ENCODE measurements at places on chromosomes 4 and X. TPM values are rescaled to one million over a fixed set of nuclear protein-coding genes. Genes with fewer than 3 reads are reported as not detected.

DNA sequence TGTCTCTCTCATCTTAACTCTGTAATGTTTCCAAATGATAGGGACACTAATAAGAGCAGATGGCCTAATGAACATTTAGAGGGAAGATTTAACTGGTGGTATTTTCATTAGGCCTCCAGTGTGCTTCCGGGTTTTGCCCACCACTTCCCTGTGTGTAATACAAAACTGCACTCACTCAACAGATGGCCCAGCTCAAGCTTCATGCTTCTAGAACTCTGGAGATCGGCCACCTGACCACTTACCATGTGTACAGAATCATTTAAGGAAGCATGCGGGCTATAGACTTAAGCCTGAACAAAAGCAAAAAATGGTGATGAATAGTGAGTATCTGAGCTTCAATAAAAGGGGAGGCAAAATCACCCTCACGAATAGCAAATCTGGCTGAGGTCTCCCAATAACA, 89.3 kb downstream of the SH2D1A start:
- no peak for DNase-seq

GRCh38 chr4:152704788-152705187, 25.0 kb upstream of the TMEM154 start:
- no peak for DNase-seq

Gene GNRHR
- not detected for total RNA-seq

DNA sequence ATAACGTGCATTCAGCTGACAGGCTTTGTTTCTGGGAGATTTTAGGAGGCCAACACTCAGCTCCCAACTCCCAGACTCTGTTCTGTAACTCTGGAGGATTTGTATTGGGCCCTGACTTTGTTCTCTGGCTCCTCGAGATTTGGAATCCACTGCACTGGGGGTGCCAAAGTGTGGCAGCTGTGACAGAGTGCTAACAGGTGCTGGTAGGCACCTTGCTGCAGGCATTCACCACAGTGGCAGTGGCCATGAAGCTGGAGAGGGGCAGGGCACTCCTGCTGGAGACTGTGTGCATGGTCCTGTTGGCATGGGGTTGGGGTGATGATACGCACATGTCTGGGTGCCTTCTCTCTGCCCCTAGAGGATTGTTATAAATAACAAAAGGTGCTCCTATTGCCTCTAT, 1094.9 kb upstream of the SLIT2 start:
- DNase-seq, result no peak

GRCh38 chr4:122663814-122664610, 43.1 kb upstream of the IL21 start:
- peak; percentile 49 for DNase-seq

DNA sequence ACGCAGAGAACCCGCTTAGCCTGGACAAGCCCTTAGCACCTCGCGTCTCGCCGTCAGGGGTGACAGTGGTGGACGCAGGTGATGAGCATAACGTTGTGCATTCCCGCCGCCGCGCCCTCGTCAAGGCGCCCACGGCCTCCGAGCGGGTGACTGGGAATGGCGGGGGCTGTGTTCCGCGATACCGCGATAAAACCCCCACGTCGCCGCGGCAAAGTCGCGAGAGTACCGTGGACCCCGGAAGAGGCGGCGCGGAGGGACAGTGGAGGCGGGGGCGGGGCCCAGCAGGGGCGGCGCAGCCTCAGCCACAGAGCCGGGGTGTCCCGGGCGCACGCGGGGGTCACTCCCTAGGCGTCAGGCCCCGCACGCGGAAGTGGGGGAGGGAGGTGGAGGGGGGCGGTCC, 53.8 kb downstream of the ZFYVE28 start:
- no peak for DNase-seq

DNA sequence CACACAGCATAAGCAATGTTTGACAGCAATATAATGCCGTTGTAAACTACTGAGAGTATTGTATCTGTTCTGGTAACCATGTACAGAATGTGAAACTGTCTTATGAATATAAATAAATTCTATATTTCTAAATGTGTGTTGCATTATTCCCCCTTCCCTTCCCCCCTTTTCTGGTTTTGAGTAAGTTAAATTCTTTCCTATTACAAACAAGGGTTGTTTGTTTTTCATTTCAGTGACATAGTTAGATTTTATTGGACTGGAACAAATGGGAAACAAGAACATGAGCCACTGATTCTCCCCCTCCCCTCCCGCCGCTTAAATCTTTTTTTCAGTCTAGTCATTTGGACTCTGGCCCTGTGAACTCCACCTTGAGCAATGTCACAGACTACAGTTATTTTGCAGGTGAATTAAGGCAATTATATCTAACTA, 69.8 kb downstream of the GPAT3 start:
- DNase-seq, result no peak

Gene SYN1
- total RNA-seq, result under 0.01 TPM

DNA sequence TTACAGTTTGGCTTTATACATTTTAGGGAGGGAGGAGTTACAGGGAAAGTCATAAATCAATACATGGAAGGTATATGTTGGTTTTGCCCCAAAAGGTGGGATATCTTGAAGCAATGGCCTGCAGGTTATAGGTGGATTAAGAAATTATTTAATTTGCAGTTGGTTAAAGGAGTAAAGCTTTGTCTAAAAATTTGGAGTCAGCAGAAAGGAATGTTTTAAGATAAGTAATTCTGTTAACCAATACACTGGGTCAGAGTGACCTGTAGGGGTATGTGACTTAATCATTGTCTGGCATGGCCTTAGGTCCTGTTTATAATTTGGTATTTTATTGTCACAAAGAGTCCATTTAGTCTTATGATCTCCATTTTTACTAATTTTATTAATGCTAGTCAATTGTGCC, 115.0 kb downstream of the AGTR2 start:
- DNase-seq, result no peak

Gene MYOZ2
- under 0.01 TPM for total RNA-seq

- peak; percentile 41 for DNase-seq
These were observed 52.8 kb downstream of the FAM47C start for GRCh38 chrX:37060999-37061398.

DNA sequence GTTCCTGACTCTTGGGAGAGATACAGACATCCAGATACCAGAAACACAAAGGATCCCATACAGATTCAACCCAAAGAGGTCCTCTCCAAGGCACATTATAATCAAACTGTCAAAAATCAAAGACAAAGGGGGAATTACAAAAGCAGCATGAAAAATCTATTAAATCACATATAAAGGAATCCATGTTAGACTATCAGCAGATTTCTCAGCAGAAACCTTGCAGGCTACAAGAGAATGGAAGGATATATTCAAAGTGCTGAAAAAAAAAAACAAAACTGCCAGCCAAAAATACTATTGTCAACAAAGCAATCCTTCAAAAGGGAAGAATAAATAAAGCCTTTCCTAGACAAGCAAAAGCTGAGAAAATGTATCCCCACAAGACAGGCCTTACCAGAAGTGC, 14.8 kb upstream of the ADGRL3 start:
- DNase-seq, result no peak

DNA sequence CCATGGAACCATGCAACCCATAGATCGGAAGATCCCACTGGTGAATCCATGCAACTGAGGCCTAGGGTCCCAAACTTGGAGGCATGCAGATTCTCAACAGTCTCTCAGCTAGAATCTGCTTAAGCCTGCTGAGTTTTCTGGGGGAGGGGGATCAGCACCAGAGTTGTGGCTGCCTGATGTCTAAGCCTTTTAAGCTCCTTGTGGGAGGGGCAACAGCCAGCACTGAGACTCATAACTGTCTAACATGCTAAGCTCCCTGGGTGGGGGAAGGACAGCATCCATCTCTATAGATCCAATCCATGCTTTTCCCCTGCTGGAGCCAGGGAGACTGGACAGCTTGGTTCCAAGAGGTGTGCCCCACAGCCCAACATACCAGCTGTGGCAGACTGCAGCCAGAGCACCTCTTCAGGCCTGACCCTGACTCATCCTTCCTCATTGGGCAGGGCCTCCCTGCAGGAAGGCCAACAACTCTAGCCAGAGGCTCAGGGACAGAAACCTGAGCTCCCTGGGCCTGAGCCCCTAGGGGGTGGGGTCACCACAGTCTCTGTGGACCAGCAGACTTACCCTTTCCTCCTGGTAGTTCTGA, 300.1 kb upstream of the SLC7A11 start:
- DNase-seq, result peak; percentile 20

- DNase-seq, result peak; percentile 80
These were observed 70.9 kb downstream of the HTT start for GRCh38 chr4:3145234-3145924.

DNA sequence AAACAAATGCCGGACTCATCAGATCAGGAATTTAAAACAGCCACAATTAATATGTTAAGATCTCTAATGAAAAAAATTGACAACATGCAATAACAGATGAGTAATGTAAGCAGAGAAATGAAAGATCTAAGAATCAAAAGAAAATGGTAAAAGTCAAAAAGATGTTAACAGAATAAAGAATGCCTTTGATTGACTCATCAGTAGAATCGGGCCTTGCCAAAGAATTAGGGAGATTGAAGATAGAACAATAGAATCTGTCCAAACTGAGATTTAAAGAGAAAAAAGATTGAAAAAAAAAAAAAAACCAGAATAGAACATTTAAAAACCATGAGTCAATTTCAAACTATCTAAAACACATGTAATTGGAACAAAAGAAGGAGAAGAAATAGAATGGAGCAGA, 25.9 kb upstream of the GUCY1A1 start:
- DNase-seq, result no peak

DNA sequence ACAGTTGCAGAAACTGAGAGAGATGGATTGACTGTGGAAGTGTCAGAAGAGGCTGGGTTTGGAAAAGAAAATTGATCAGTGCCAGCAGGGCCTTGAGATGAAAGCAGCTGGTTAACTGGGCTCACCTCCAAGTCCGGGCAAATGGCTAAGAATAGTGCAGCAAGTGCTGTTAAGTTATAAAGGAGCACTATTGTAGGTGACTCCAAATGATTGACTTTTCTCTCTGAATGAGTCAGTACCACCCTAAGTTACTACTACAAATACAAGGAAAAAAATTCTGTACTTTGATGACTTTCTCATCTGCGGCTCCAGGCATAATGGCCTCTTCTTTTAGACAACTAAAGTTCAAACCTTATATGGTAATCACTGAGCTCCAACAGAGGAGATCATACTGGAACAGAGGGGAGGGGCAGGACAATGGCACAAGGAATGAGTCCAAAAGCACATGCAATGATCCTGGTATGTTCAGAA, 733.4 kb upstream of the INTU start:
- peak; percentile 94 for DNase-seq

GRCh38 chrX:56385336-56385735, 153.2 kb downstream of the KLF8 start:
- no peak for DNase-seq

- DNase-seq, result peak; percentile 13
These were observed 278.6 kb downstream of the ADGRA3 start for GRCh38 chr4:22237155-22237751.

DNA sequence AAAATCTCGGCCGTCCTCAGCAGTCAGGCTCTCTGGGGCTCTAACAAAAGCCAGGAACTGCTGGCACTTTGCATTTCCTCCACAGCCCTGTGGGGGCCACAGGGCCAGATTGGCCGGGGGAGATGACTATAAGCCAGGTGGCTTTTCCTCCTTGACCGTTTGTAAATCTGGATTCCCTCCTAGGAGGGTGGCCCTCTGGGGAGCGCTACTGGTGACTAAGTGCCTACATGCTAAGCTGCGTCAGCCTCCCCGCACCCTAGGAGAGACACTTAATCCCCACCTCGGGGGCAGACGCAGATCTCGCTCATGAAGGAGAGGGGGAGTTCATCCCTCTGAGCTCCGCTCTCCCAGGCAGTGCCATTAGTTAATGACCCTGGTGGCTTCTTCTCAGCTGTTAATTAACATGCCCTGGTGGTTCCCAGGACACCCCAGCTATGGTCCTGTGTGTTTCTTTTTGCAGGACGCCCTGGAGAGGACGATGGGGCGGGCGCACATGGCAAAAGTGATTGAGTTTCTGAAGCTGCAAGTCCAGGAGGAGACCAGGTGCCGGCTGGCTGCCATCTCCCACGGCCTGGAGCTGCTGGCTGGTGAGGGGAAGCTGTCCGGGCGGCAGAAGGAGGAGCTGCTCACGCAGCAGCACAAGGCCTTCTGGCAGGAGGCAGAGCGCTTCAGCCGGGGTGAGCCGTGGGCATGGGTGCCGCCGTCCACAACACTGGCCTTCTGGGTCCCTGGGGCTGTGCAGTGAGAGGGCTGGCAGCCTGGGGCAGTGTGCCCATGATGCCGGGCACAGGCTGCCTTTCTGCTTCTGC, 41.6 kb downstream of the EVC start:
- DNase-seq, result peak; percentile 90

Gene LANCL3
- total RNA-seq, result not detected

DNA sequence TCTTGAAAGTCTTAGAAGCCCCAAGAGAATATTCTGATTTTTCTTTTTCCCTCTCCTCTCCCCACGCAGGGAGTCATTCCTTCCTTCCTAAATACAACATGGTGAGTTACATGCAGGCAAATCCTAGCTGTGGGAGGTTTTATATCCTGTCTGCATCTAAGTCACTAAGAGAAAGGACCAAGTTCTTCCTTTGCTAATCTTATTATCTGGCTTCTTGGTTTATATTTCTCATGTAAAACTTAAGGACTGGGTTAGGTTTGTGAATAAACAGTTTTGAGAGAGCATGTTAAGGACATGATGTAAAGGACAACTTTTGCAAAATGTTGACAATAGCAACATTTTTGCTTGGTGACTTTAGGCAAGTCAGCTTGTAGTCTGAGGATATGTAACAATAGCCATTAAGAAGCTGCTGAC, 5.1 kb upstream of the CXCL9 start:
- DNase-seq, result peak; percentile 91

- DNase-seq, result peak; percentile 45
These were observed 65.2 kb downstream of the SLC4A4 start for GRCh38 chr4:71404049-71404448.

Gene PNCK
- not detected for total RNA-seq

DNA sequence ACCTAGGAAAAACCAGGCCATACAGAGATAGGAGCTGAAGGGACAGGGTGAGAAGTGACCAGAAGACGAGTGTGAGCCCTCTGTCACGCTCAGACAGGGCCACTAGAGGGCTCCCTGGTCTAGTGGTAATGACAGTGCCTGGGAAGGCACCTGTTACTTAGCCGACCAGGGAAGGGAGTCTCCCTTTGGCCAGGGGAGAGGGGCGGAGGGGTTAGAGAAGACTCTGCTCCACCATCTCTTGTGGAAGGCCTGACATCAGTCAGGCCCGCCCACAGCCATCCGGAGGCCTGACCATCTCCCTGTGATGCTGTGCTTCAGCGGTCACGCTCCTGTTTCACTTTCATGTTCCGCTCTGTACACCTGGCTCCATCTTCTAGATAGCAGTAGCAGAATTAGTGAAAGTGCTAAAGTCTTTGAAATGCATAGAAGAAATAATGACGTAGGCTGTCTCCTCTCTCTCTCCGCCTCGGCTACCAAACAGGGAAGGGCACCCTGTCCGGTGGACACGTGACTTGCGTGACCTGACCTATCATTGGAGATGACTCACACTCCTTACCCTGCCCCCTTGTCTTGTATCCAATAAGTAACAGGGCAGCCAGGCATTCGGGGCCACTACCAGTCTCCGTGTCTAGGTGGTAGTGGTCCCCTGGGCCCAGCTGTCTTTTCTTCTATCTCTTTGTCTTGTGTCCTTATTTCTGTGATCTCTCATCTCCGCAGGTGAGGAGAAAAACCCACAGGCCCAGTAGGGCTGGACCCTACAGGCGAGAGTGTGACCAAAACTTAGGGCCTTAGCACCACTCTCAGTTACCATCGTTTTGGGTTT, 26.7 kb downstream of the HTT-AS start:
- DNase-seq, result peak; percentile 39

Measured in IMR-90 (cell line).